ENCODE measurements at places on chromosomes 16 and 17. TPM values are rescaled to one million over a fixed set of nuclear protein-coding genes. Genes with fewer than 3 reads are reported as not detected.
A peak's percentile ranks its signal among the peaks of the same experiment; 100 is the strongest.

SPIRE2 gene
- total RNA-seq = 1.2 TPM

C1QBP gene
- total RNA-seq = 349 TPM

CRHR1 gene
- not detected for total RNA-seq

SOST gene
- total RNA-seq = not detected

TNP2 gene
- total RNA-seq = not detected

TBC1D3I gene
- total RNA-seq = 0.14 TPM

TMEM114 gene
- not detected for total RNA-seq

- DNase-seq = no peak
Observed at GRCh38 chr16:50269061-50269705, 2.8 kb downstream of the ADCY7 start.

DNA sequence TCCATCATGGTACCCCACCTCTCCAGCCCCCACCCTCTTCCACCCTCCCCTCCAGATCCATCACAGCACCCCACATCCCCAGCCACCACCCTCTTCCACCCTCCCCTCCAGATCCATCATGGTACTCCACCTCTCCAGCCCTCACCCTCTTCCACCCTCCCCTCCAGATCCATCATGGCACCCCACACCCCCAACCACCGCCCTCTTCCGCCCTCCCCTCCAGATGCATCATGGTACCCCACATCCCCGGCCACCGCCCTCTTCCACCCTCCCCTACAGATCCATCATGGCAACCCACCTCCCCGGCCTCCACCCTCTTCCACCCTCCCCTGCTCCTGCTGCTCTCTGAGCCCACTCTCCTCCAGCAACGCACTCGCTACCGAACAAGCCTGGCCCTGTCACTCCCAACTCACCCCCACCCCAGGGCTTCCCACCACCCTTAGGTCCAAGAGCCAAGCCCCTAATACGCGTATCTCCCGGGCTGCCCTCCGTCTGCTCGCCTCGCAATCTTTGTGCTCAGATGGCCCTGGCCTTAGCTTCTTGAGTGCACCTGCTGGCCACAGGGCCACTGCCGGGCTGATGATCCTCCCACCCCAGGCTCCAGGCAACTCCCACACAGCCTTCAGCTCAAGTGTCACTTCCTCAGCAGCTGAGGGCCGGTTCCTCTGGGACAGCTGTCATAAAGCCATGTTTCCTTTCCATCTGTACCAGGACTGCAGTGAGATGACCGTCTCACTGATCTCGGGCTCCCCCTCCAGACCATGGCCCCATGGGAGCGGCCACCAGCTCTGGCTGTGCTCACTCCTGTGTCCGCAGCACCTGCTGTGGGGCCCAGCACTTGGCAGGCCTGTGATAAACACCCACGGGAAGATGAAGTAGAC is 25.5 kb downstream of the KDM8 start:
- no peak for DNase-seq

- no peak for DNase-seq
Observed at GRCh38 chr16:78900044-78900811, 700.3 kb downstream of the MAF start.

GRCh38 chr17:83053739-83054451 is 25.5 kb upstream of the METRNL start:
- DNase-seq = no peak

DNA sequence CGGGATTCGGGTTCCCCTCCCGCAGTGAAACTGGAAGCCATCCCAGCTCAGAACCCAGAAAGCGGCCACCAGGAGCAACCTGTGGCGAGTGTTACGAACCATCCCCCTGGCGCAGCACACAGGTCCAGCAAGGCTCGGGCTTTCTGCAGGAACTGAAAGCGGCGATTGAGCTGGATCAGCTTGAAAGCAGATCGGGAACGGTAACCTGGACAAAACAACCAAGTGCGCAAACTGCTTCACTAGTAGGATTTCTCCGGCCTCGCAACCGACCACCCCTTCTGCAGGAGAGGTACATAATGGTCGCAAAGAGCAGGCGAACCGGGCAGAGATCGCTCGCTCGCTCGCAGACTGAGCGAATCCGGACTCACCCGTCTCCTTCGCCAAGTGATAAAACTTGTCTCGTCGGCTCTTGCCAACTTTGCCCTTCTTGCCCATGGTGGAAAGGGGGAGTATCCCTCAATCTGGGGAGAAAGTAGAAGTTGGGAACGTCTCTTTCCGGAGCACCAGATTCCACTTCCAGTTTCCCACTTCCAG is 696 bp upstream of the PSMC5 start:
- no peak for DNase-seq

GRCh38 chr17:28528327-28529012 is 22.3 kb downstream of the FOXN1 start:
- DNase-seq = no peak

GRCh38 chr17:6523809-6524355 is 32.5 kb downstream of the PITPNM3 start:
- no peak for DNase-seq

DNA sequence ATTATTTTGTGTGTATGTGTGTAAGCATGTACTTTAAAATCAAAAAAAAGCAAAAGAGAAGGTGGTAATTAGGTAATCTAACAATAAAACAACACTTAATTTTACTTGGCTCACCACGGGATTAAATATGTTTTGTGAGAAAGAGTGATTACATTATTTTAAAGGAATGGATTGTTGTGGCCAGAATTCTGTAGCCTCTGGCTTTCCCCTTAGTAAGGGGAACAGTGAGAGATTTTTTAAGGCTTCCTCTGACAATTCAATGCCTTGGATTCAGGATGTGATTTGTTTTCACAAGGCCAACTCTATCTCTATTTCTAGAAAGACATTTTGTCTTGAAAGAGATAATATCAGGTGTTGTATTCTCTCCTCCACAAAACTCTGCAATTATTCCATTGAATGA is 560.3 kb upstream of the CDH8 start:
- DNase-seq = no peak

- peak; percentile 11 for DNase-seq
Observed at GRCh38 chr16:77971306-77972061, 50.9 kb upstream of the CLEC3A start.

GRCh38 chr17:73795730-73796129 is 151.5 kb upstream of the SDK2 start:
- no peak for DNase-seq

DNA sequence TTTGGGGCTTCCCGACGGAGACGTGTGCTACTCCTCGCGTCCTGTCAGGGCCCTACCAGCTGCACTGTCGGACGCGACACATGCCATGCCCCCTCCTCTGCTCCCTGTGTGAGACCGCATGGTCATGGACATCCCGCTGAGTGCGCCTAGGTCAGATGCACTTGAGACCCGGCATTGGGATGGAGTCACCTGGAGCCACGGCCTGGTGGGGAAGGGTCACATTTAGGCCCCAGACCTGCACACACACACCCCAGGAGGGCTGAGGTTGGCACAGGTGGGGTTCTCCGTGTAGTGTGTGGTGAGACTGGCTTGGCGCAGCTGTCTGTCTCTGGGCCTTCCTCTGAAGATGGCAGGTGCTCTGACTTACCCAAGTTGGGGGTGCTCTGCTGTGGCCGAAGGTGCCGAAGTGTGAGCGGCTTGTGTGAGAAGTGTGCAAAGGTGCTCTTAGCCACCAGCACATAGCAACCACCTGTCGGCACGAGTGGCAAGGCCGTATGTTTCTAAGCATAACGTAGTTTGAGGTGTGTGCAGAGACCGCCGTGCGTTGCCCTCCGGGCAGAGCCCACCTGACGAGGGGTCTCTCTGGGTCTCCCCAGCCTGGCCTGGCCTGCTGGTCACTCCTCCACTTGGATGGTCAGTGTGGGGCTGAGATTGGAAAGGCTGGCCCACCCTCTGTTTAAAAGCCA is 108.6 kb downstream of the BANP start:
- DNase-seq = no peak

DNA sequence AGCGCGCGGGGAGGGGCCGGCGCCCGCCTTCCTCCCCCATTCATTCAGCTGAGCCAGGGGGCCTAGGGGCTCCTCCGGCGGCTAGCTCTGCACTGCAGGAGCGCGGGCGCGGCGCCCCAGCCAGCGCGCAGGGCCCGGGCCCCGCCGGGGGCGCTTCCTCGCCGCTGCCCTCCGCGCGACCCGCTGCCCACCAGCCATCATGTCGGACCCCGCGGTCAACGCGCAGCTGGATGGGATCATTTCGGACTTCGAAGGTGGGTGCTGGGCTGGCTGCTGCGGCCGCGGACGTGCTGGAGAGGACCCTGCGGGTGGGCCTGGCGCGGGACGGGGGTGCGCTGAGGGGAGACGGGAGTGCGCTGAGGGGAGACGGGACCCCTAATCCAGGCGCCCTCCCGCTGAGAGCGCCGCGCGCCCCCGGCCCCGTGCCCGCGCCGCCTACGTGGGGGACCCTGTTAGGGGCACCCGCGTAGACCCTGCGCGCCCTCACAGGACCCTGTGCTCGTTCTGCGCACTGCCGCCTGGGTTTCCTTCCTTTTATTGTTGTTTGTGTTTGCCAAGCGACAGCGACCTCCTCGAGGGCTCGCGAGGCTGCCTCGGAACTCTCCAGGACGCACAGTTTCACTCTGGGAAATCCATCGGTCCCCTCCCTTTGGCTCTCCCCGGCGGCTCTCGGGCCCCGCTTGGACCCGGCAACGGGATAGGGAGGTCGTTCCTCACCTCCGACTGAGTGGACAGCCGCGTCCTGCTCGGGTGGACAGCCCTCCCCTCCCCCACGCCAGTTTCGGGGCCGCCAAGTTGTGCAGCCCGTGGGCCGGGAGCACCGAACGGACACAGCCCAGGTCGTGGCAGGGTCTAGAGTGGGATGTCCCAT is 232.8 kb downstream of the SEC14L1 start:
- DNase-seq = no peak

GRCh38 chr17:75065562-75066151 is 18.6 kb downstream of the KCTD2 start:
- no peak for DNase-seq
